ENCODE measurements at places on chromosomes 4 and X.

- no peak for DNase-seq
Measured at GRCh38 chr4:4396628-4397440, 9.9 kb downstream of the NSG1 start.

DNA sequence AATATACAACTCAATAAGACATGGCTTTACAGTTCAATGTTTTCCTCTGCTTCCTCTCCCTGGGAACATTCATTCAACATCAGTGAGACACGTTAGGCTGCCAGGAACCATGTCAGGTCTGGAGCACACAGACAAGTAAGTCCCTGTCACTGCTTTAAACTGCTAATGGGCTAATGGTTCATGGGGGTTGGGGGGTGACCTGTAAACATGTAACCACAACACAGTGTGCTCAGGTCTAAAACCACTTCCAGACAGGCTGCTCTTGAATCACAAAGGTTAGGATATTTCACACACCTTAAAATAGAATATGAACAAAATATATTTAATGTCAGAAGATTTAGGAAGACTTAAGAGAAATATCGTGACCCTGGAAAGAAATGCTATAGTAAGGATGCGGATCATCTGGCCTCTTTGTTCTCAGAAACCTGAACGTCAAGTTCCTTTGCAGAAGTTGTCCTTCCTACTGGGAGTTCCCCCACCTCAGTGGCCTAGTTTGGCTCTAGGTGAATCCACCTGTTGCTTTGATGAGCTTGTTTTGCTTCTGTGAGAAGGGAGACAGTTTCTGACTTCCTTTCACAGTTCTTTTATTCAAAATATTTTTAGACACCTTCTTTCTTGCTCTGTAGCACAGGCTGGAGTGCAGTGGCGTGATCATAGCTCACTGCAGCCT, 359.9 kb downstream of the UNC5C start:
- DNase-seq, result no peak

DNA sequence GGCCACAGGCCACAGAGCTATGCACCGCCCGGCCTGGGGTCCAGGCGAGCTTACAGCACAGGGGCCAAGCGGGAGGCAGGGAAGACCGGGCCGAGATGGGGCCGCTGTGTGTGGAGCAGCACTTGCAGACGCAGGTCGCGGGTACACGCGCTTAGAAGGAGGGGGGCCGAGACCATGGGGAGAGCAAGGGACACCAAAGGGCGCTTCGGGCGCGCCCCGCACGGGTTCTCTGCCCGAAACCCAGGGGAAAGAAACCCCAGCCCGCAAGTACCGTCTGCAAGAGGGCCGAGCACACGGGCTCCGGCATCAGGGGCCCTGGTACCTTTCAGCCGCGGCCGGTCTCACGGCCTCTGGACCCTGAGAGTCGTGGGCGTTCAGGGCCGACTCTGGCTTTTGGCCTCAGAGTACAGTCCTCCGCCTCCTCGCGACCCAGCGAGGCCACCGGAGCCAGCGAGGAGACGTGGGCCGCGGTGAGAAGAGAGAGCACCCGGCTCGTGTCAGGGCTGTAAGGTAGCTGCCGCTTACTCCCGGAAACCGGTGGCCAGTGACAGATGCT, 342 bp downstream of the EOLA2 start:
- no peak for DNase-seq

GRCh38 chrX:3582451-3582850, 131.0 kb downstream of the PRKX start:
- DNase-seq, result no peak

DNA sequence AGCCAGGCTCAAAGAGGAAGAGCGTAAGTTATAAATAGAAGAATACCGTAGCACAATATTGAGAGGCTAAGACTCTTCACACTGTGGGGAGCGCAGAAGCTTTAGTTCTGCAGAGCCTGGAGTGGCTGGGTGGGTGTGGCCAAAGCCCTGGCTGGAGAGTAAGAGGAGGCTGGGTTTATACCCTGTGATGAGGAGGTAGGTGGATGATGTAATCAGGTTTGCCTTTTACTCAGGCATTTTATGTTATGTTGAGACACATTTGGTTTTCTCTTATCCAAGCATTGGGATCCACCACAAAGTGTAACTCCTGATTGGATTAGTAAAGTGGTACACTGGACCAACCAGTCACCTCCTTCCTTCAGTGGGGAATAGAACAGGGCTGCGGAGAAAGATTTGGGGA, 13.9 kb downstream of the CDS1 start:
- DNase-seq, result no peak

DNA sequence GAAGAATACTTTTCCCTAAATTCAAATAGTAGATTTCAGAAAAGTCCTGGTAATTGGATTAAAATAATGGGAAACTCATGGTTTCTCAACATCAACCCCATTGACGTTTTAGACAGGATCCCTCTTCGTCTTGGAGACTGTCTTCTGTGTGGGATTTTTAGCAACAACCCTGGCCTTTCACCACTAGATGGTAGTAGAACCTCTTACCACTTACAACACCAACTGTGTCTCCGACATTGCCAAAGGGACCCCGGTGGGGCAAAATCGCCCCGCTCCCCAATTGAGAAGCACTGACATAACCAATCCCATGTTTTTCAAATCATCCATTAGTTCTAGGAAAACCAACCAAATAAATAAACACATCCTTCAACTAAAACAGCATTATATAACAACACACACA, 16.9 kb upstream of the ANOS1 start:
- no peak for DNase-seq

DNA sequence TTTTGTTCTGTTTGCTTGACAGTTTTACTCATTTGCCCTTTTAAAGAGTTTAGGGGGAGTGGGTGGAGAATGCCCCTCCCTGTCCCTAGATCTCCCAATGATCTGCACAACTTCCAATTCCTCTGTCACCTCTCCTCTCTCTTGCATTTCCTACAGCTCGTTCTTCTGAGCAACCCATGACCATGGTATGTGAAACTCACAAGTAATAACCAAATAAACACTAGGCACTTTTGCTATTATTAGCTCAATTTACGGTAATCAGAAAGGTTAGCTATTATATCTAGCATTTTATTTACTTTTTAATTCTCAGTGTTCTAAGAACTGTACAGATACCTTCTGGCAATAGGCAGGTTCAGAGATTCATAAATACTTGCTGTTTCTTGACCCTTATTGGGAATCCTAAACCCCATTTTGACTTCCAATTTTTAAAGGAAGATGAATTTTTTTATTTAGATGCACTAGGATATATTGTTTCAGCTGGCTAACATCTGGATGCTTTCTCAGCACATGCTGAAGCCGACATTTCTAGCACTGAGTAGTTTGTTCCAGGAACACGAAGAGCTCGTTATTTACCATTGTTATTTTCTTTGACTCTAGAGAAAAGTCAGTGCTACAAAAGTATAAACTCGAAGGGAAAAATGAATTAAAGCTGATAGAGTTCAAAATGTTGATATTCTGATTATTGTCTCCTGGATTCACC, 194.7 kb upstream of the TLL1 start:
- no peak for DNase-seq

GRCh38 chrX:24355095-24355494, 5.3 kb upstream of the SUPT20HL1 start:
- DNase-seq, result no peak

DNA sequence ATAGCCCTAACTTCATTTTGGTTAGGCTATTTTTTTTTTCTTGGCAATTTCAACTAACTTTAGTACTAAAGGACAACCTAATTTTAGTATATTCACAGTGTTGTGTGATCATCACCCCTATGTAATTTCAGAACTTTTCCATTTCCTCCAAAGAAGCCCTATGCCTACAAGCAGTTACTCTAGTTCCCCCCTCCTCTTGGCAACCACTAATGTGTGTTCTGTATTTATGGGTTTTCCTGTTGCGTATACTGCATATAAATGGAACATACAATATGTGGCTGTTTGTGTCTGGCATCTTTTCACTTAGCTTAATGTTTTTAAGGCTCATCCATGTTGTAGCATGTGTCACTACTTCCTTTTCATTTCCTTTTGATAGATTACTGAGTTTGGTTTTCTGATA, 57.6 kb downstream of the N4BP2 start:
- no peak for DNase-seq

GRCh38 chrX:41671082-41671481, 17.7 kb upstream of the GPR34 start:
- DNase-seq, result no peak

DNA sequence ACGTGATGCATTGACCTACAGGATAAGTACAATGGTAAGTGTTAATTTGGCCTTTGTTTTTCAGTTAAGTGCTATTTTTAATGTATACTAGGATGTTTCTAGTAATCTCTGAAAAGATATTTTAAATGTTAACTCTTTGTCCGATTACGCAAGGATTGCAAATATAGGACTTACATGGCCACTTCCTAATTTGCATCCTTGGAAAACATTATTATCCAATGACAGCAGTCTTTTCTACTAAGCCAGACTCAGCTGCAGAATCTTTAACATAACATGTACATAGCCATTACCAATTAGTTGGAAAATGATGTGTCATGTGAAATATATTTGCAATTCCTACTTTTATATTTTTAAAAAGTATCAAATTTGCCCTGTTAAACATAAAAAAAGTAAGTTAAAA, 124.7 kb downstream of the MID1 start:
- no peak for DNase-seq

DNA sequence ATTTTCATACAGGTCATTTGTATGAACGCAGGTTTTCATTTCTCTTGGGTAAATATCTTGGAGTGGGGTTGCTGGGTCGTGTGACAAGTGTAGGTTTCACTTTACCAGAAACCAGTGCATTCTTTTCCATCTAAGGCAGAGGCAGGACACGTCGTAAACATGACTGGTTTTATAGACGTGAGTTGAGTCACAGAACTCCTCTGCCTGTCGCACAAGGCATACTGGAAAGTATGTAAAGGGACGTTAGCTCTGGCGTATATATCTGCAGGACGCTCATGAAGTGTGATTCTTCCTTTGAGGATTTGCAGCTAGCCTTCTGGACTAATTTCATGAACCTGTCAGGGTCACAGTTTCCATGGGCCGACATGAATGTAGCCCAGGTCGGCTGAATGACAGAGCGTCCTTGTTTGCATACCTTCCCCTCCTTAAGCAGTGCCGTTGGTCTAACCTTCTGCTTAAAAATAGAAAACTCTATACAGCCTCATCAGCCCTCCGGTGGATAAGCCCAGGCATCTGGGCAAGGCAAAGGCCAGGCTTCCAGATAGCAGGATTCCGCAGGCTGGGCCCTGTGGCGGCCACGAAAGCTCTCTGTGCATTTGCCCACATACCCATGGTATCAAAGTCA, 106.0 kb downstream of the GPR143 start:
- no peak for DNase-seq

- no peak for DNase-seq
Measured at GRCh38 chr4:92812652-92813051, 508.9 kb downstream of the GRID2 start.

GRCh38 chr4:151218343-151218742, 58.6 kb upstream of the PRSS48 start:
- no peak for DNase-seq
